ENCODE measurements at places on chromosomes 4 and X. TPM values are rescaled to one million over a fixed set of nuclear protein-coding genes. Genes with fewer than 3 reads are reported as not detected.

- no peak for DNase-seq
Measured at GRCh38 chrX:31301203-31301602, 229.4 kb upstream of the FTHL17 start.

- DNase-seq, result no peak
Measured at GRCh38 chr4:151226004-151226932, 50.7 kb upstream of the PRSS48 start.

Gene CCDC149
- polyA plus RNA-seq, result 16.1 TPM

- no peak for DNase-seq
Measured at GRCh38 chr4:6706173-6706572, 3.5 kb downstream of the MRFAP1L1 start.

DNA sequence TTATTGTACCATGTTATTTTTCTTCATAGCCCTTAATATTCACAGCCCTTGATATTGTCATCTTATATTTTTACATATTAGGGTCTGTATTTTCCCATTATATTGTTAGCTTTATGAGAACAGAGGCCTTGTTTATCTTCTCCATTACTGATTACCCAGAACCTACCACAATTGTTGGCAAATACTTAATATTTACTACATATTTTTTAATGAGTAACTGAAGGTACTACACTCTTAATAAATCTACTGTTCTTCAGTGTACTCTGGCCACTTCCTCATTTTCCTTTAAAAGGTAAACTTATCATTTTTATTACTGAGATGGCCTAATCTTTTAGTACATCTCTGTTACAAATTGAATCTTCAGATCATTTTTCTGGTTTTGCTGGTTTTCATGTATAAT is 133.5 kb downstream of the COL4A5 start:
- DNase-seq, result no peak

GRCh38 chr4:168421671-168422070 is 58.6 kb downstream of the DDX60L start:
- no peak for DNase-seq

GRCh38 chrX:154526901-154527675 is 11.1 kb upstream of the FAM3A start:
- DNase-seq, result peak; percentile 57

Data from right renal cortex interstitium (tissue), 3 donors.